ENCODE measurements at places on chromosomes 16 and 17.

DNA sequence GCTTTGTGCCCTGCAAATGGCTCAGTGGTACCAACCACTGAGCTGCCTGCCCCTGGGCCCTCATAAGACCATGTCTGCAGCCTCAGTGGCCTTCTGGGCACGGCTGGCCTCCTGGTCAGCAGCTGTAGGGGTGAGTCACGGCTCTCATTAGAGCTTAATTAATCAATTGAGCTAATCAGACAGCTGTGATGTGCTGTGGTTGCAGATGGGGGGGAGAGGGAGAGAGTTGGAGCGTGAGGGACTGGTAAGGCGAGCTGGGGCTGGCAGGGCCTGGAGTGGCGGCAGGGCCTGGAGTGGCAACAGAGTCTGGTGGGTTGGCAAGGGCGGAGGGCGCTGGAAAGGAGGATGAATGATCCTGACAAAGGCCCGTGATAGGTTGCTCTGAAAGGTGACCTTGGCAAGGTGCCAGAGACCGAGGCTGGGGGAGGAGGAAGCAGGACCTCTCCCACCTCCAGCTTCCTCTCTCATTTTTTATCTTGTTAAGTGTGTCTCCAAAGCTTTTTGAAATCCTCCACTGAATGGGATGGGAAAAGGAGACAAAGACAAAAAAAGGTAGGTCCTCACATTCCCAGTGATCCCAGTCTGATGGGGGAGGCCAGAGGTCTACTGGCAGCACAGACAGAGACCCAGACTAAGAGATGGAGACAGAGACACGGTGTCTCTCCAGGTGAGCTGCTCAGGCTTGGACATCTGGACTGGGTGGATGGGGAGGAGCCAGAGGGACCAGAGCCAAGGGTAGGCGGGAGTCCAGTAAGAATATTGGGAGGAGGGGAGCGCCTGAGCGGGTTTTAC is 41.6 kb downstream of the DCAKD start:
- DNase-seq = no peak

GRCh38 chr17:56939869-56940484 is 20.9 kb downstream of the COIL start:
- DNase-seq = no peak

GRCh38 chr16:82585675-82586074 is 41.1 kb upstream of the CDH13 start:
- no peak for DNase-seq

- no peak for DNase-seq
These were observed 818 bp downstream of the DPH1 start for GRCh38 chr17:2030779-2031163.

- DNase-seq = no peak
These were observed 3.6 kb downstream of the CRAMP1 start for GRCh38 chr16:1615761-1616160.

Measured in effector memory CD8-positive, alpha-beta T cell (primary cell).